Right renal cortex interstitium (tissue), 3 donors: ENCODE measurements at places on chromosomes 4 and X. TPM values are rescaled to one million over a fixed set of nuclear protein-coding genes. Genes with fewer than 3 reads are reported as not detected.

The S100G gene
- polyA plus RNA-seq = not detected

The CDS1 gene
- polyA plus RNA-seq = 30.8 TPM

The CFAP99 gene
- polyA plus RNA-seq = 0.57 TPM

DNA sequence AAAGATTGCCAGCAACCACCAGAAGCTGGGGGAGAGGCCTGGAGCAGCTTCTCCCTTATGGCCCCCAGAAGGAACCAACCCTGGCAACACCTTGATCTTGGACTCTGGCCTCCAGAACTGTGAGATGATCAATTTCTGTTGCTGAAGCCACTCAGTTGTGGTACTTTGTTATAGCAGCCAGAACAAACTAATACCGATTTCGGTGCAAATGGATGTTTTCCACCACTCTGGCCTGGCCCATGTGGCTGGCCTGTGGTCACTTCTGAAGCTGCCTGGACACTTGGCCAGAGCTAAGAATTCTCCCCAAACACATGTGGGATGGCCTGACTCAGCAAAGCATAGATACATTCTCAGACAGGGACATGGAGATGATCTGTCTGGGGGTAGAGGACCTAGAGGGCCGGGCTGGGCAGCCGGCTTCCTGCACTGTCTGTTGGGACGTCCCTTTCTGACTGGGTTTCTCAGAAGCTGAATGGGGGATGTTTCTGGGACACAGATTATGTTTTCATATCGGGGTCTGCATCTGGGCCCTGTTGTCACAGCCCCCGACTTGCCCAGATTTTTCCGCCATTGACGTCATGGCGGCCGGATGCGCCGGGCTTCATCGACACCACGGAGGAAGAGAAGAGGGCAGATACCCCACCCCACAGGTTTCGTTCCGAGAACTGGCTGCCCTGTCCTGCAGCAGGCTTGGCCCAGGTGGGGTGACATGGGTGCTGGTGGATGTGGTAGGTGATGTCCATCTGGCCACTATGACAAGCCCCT lies 4.1 kb downstream of the FOXP3 start:
- DNase-seq = no peak

The MAGEE2 gene
- 0.47 TPM for polyA plus RNA-seq

DNA sequence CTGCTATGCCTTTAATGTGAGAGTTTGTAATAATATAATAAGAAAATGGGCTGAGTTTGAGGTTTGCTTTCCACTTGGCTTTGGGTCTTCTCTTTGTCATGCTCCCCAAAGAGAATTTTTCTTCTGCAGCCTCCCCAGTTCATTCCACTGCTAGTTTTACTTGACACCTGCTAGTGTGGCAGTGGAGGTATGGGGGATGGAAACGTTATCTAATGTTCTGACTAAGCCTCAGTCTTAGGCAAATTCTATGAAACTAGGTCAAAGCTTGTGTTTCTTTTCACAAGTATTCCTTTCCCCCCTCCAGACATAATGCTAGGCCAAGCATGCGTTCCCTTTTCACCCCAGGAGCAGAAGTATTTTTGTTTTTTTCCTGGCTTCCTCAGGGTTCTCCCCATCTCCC lies 67.5 kb downstream of the PPP1R2C start:
- DNase-seq = no peak

GRCh38 chr4:70930530-70931256 lies 28.5 kb downstream of the MOB1B start:
- no peak for DNase-seq

The HOPX gene
- 17.5 TPM for polyA plus RNA-seq

GRCh38 chrX:108736509-108737479 lies at the start of gene IRS4:
Gene IRS4 (minus strand): TSS chrX:108736563.
- peak; percentile 41 for DNase-seq

GRCh38 chrX:150257353-150258175 lies 105.6 kb upstream of the MAMLD1 start:
- no peak for DNase-seq

- no peak for DNase-seq
These were observed 12.5 kb downstream of the RFC1 start for GRCh38 chr4:39353478-39354253.

- no peak for DNase-seq
These were observed 1.1 kb upstream of the PHOX2B start for GRCh38 chr4:41749631-41750039.

DNA sequence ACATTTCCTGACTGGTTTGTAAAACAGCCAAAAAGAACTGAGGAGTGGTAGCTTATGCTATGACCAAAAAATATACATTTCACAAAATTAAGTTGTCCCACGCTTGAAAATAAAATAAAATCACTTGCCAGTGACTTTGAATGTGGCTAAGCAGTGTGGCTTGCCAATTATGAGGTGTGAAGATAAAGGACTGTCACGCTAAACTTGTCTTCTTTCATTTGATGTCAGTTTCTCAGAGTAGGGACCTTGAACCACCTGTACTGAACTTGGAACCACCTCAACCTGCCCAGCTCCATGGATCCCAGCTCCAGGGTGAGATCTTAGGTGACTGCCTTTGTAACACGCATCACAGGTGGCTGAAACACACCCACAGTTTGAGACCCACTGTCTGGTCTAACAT lies 113.7 kb upstream of the TBL1X start:
- DNase-seq = no peak

GRCh38 chr4:81930506-81931238 lies 443.1 kb downstream of the HNRNPD start:
- no peak for DNase-seq

DNA sequence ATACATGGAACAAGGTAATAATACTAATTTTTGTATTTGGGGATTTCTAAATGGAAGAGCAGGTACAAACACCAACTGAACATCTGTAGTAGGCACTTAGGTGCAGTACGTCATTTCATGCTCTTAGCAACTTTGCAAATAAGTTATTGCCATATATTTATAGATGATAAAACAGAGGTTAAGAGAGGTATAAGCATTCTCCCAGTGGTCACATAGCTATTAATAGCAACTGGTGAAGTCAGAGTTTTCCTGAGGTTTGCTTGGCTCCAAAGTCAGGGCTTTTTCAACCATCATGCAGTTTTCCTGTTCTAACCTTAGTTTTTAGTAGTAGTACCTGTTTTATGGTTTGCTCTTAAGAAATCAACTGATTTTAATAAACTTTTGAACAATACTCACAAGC lies 10.9 kb downstream of the ARHGEF38 start:
- no peak for DNase-seq

DNA sequence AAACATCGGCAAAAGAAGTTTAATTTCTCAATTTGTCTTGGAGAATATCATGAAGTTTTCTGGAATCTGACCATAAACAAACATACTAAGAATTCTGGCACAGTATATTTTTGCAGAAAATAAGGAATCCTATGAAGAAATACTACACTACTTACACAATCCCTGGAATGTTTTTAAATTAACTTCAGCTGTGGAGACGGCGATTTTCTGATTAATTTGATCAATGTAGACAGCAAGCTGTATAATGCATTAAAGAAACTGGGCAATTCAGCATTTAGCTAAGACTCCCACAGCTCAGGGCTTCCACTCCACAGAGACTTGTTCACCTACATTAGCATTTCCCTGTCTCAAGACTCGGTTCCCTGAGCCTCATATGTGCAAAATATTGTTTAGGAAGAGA lies 12.2 kb downstream of the EGFL6 start:
- no peak for DNase-seq

The KIF4A gene
- 17.6 TPM for polyA plus RNA-seq

The MAD2L1 gene
- polyA plus RNA-seq = 62.4 TPM

GRCh38 chrX:74382613-74383012 lies 38.7 kb upstream of the SLC16A2 start:
- DNase-seq = no peak

The USP9X gene
- 65.8 TPM for polyA plus RNA-seq

The SLC2A9 gene
- 9.0 TPM for polyA plus RNA-seq

The TSPAN6 gene
- polyA plus RNA-seq = 186 TPM

The SLC30A9 gene
- 124 TPM for polyA plus RNA-seq

The ADH7 gene
- not detected for polyA plus RNA-seq

- no peak for DNase-seq
These were observed 228.2 kb upstream of the TENM3 start for GRCh38 chr4:182015014-182015413.

- no peak for DNase-seq
These were observed 23.4 kb upstream of the ZFP42 start for GRCh38 chr4:187972135-187972534.

GRCh38 chrX:129654652-129655546 lies at the start of gene APLN:
Gene APLN (minus strand): TSS chrX:129654956. CDS start chrX:129654630, 326 bp downstream.
- no peak for DNase-seq

The EREG gene
- not detected for polyA plus RNA-seq

DNA sequence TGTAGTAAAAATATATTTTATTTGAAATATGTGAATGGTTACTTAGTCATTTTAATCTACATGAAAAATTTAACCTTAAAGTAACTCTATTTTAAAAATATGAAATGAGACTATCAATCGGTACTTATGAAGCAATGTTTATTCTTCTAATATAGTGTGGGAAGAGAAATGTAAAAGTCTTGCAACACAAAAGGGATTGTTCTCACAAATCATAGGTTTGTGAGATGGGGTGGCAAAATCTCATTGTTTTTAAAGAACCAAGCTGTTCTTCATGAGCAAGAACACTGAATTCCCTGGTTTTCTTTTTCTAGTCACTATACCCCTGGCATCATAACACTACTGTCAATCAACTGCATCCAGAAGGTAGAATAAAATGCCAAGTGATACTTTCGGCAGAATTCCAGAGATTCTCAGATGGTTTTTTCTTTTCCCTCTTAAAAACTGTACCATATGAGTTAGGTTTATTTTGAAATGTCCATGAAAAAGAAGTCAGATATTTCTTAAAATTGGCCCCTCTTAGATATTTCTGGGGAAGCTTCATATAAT lies 52.2 kb downstream of the SNCA start:
- no peak for DNase-seq

- no peak for DNase-seq
These were observed 205.4 kb upstream of the GK2 start for GRCh38 chr4:79613269-79613935.

The FRAS1 gene
- polyA plus RNA-seq = 83.3 TPM

DNA sequence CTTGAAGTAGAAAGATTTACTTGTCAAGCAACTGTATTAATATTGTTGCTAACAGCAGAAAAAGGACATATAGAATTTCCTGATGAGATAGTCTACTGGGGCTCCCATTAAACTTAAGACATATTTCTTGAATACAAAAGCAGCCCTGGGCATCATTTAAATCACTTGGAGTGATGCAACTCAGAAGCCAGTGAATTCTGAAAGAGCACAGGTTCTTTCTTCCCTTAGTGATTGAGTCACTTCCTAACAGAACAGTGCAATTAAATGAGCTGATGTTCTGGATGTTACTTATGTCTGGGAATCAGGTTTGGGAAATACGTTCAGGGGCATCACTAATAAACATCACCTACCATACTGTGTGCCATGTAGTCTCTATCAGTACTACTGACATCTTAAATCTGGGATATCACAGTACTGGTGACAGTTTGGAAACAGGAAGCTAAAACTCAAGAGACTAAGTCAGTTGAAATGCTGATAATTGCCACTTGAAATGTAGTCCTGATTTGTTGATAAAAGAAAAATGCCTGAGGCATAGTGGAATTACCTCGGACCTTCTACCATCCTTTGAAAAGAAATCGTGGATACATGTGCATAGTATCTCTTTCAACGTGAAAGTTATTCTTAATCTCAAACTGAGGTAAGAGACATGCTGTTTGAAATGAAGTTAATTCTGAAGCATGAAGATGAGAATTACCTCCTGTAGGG lies 249.2 kb upstream of the GPRIN3 start:
- DNase-seq = no peak

DNA sequence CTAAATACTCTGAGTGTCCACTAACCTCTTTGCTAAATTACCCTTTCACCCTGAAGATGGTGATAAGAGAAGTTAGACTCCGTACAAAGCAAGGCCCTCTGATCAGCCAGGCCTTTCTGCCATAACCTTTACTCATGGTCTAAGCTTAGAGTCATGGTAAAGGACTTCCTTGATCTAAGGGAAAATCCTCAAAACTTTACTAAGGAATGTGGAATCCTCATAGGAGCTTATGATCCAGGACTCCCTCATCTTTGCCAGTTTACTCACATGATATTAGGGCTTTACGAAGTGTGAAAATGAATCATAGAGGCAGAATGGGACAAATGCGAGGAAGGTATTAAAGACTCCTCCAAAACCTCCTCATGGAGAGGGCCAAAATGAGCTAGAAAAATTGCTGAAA lies 7.9 kb upstream of the FAM13A start:
- DNase-seq = no peak

The MYOZ2 gene
- 0.53 TPM for polyA plus RNA-seq

DNA sequence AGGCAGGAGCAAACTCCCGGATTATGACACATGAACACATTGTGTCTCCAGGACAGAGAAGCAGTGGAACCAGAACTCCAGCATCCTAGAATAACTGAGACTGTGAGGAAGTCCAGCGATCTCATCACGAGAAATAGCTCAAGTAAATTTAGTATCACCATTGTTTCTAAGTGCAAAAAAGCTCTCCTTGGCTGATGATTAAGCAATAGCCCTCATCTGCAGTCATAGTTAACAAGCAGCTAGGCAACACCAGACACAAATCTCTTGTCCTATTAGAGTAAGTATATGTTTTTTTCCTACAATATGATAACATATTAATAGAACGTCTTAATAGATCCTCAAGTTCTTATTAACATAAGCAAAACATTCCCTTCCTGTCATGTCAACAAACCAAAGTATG lies 2.4 kb upstream of the CFAP299 start:
- no peak for DNase-seq

The UCP1 gene
- 0.11 TPM for polyA plus RNA-seq

The RNF175 gene
- polyA plus RNA-seq = 5.7 TPM

GRCh38 chr4:124053872-124054538 lies 657.4 kb downstream of the SPRY1 start:
- no peak for DNase-seq

DNA sequence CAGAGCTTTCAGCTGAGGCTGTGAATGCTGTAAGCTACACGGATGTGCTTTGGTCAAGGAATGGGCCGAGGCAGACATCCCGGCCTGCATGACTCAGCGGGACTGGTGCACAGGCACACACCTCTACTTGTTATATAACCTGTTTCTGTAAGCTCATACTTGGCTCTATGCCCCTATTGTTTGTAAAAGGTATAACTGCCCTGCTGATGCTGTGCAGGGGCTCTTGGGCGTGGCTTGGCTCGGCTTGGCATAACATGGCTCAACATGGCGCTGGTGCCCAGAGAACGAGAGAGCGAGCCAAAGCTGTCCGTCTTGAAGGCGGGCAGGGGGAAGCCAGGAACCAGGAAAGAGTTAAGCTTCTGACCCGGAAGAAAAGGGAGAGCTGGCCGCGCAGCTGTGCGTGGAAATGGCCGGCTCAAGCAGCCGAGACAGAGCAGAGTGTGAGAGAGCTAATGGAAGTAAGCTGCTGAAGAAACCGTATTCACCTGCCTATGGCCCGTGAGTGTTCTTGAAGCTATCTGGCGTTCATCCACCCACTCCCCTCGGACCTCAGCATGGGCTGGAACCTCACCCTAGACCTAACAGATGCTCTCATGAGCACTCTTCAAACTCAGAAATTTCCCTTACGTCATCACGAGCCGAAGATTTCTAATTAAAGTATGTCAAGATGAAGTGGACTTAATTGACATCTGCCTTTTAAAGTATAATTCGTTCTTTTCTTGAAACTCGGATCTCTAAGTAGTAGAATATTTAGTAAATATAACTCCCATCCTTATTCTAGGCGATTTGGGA lies 286.3 kb upstream of the AGA start:
- DNase-seq = no peak

The BEND4 gene
- 1.2 TPM for polyA plus RNA-seq
